CD4-positive, alpha-beta T cell treated with Interleukin-2 at 100 ng/mL for 4 hours (primary cell): ENCODE measurements at places on chromosomes 12 and 14.
A peak's percentile ranks its signal among the peaks of the same experiment; 100 is the strongest.

GRCh38 chr12:124174451-124175348 lies 120.2 kb upstream of the RFLNA start:
- DNase-seq = no peak

- DNase-seq = no peak
These were observed 2.9 kb downstream of the CLECL1 start for GRCh38 chr12:9730011-9730410.

DNA sequence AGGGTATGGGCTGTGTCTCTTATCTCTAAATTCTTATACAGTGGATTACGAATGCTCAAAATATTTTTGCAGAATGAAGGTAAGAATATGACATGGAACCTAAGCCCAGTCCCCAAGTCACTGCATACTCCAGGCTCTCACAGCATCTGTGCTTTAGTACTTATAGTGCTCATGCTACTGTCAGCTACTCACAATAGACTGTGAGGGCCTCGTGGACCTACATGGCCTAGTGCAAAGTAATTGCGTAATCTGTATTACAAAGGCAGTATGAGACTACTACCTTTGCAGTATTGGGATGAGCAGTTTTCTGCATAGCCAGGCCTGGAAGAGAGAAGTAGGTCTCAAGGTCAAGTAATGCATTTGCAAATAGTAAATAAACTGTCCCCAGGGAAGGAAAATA lies 27.9 kb downstream of the VWF start:
- DNase-seq = no peak

- peak; percentile 23 for DNase-seq
These were observed 568.3 kb downstream of the TMEM121 start for GRCh38 chr14:106094654-106095189.

GRCh38 chr12:131815131-131815530 lies 13.1 kb upstream of the MMP17 start:
- DNase-seq = no peak
